ENCODE measurements at places on chromosomes 7 and 10.

DNA sequence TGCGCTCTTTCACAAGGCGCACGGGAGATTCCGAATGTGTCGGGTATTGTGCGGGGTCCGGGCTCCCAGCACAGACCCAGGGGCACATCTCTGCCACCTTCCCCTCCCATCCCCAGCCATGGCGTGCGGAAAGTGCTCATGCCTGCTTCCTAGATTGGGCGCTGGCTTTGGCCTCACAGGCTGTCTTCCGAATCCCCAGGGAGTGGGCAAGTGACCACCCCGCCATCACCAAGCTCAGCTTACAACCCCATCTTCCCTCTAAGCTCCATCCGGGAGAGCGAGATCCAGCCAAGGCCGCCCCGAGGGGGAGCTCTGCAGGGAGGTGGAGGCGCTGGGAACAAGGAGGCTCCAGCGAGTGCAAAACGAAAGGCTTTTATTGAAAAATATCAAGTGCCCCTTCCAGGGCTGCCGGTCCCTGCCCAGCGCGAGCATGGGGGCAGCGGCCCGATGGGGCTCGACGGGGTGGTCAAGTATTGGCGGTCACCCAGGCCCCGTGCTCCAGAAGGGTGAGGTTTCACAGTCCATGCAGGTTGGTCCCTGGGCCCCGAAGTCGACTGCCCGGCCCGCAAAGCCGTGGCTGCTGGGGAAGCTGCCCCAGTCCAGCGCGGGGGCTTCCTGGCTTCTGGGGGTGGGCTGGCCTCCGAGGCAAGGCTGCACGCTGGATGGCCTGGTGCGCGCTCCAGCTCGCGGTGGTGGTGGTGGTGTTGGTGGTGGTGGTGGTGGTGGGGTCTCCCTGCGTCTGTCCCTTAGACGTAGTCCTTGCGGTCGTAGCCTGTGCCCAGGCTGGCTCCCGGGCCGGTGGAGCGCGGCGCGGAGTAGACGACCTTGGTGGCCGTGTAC lies 1.2 kb downstream of the CLDN3 start:
- no peak for DNase-seq

DNA sequence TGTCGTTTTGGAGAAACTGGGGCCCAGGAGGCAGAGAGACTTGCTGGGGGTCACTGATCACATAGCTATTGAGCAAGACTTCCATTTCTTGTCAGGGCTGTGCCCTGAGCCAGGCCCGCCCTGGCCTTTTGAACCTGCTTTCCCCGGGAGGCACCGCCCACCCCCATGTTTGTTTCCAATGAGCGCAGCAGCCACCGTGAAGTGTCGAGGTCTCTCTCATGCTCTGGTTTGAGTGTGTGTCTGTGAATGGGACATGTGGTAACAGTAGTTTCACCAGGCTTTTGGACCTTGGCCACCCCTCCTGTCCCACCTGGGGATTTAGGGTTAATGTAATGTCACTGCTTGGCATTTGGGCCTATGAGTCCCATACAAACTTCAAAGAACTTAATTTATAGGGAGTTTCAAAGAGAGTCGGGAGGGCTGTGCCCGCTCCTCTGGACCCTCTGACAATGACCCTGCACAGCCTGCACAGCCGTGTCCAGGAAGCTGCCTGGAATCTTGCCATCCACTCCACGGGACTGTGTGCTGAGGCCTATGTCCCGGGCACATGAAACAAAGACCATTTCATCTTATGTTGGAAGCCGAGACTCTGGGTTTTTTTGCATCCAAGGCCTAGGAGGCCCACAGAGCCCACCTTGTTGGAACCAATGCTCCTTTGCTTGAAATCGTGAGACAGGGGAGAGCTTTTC lies 6.3 kb downstream of the PRF1 start:
- DNase-seq = no peak

- DNase-seq = no peak
Measured at GRCh38 chr7:152647009-152647408, 28.9 kb downstream of the XRCC2 start.

- no peak for DNase-seq
Measured at GRCh38 chr7:127798023-127798422, 146.0 kb downstream of the SND1 start.

- no peak for DNase-seq
Measured at GRCh38 chr10:110923856-110924493, 4.6 kb downstream of the SHOC2 start.

- peak; percentile 64 for DNase-seq
Measured at GRCh38 chr7:46576950-46577349, 655.9 kb upstream of the IGFBP3 start.

GRCh38 chr7:41808541-41808940 lies 105.7 kb upstream of the INHBA start:
- DNase-seq = no peak

GRCh38 chr10:43957267-43958070 lies 308.8 kb upstream of the ZNF32 start:
- DNase-seq = no peak

- no peak for DNase-seq
Measured at GRCh38 chr7:98879198-98879978, 1.1 kb downstream of the TRRAP start.

DNA sequence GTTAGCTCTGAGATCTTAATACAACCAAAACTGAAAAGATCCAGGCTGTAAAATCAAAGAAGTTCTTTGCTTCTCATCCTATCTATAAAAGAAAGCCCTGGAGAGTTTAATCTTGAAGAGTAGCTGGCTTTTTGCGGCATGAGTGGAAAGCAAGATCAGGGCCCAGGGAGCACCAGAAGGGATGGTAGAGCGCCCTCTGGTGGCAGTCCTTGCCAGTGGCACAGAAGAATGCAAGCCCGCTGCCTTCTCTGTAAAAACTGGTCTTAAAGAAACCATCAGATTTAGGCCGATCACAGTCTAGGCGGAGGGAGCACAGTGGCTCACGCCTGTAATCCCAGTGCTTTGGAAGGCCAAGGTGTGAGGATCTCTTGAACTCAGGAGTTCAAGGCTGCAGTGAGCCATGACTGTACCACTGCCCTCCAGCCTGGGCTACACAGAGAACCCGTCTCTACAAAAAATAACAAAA lies 35.6 kb downstream of the CPN1 start:
- peak; percentile 63 for DNase-seq

- DNase-seq = no peak
Measured at GRCh38 chr7:120185940-120186682, 86.9 kb upstream of the KCND2 start.

GRCh38 chr7:144738708-144739314 lies 97.0 kb downstream of the TPK1 start:
- no peak for DNase-seq

DNA sequence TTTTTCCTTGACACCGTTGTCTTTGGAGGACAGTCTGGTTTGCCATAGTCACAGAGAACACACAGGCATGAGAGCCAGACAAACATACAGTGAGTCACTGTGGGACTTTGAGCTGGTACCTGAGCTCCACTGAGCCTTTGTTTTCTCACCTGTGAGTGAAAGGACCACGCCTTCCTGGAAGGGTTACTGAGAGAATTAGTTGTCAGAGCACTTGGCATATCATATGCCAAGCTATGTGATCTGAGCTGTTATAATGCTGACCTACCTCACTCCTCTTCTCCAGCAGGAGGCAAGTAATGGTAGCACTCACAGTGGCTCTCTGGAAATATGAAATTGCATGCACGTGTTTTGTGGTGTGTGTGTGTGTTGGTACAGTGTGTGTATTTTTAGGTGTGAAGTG lies 59.7 kb downstream of the CXCL12 start:
- DNase-seq = no peak

DNA sequence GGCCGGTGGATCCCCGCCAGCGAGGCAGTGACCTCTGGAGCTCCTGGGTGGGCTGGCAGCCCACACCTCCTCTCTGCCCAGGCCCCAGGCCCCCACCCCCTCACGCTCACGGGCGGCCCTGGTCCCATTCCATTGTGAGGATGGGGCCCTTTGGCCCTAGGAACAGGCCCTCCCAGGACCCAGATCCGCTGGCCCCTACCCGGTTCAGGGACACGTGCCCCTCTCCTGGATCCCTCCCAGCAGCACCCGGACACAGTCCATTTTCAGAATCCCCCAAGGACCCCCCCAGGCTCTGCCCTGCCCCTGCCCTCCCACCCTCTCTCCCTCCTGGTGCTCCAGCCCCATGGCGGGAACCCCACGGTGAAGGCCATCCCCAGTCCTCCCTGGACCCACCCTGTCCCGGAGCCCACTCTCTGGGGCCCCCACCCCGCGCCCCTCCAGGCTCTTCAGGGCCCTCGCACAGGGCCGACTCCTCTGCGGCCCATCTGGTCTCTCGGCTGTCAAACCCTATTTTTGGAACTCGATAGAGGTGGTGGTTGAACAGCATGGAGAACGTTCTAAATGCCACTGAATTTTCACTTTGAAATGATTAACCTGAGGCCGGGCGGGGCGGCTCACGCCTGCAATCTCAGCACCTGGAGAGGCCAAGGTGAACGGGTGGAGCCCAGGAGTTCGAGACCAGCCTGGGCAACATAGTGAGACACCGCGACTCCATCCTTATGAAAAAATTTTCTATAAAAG lies 8.1 kb downstream of the ADAP1 start:
- no peak for DNase-seq

GRCh38 chr10:88431103-88431502 lies 152.0 kb downstream of the RNLS start:
- no peak for DNase-seq

DNA sequence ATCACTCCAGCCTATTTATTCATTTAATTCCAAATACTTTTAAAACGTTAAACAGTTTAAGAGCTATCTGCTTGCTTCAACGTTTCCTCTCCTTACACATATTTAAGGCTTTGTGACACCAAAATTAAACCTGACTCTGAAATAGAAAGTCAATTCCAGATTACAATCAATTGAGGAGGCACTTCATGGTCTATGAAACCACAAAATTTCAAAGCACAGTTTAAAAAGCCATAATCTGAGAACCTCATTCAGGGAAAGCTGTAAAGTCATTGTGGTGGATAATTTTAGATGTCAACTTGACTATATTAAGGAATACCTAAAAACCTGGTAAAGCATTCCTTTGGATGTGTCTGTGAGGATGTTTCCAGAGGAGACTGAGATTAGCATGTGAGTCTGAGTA lies 6.2 kb downstream of the SNX13 start:
- DNase-seq = no peak

- no peak for DNase-seq
Measured at GRCh38 chr10:121217331-121217730, 366.2 kb downstream of the WDR11 start.

- no peak for DNase-seq
Measured at GRCh38 chr7:43583424-43584194, 701 bp downstream of the STK17A start.

DNA sequence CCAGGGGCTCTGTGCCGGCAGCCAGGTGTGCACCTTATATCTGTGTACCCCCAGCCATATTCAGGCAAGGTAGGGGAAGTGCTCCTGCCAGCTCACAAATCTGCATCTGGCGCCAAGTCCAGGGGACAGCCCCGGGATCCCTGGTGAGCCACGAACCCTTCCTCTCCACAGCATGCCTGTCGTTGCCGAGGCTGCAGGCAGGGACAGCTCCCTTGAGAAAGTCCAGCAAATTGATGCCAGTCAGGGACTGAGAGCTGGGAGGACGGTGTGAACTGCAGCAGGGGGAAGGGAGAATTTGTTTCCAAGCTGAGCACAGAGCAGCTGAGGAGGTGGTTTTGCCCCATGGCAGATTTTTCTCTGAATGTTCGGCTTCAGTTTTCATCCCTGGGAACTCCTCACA lies 919 bp downstream of the PLA2G12B start:
- no peak for DNase-seq

- DNase-seq = no peak
Measured at GRCh38 chr10:31520986-31521831, 202.2 kb downstream of the ZEB1 start.

GRCh38 chr10:3622845-3623621 lies 162.0 kb downstream of the KLF6 start:
- DNase-seq = peak; percentile 4

GRCh38 chr7:96346293-96346953 lies 24.5 kb upstream of the SLC25A13 start:
- DNase-seq = no peak

GRCh38 chr10:8380833-8381496 lies 326.5 kb downstream of the GATA3 start:
- DNase-seq = no peak

DNA sequence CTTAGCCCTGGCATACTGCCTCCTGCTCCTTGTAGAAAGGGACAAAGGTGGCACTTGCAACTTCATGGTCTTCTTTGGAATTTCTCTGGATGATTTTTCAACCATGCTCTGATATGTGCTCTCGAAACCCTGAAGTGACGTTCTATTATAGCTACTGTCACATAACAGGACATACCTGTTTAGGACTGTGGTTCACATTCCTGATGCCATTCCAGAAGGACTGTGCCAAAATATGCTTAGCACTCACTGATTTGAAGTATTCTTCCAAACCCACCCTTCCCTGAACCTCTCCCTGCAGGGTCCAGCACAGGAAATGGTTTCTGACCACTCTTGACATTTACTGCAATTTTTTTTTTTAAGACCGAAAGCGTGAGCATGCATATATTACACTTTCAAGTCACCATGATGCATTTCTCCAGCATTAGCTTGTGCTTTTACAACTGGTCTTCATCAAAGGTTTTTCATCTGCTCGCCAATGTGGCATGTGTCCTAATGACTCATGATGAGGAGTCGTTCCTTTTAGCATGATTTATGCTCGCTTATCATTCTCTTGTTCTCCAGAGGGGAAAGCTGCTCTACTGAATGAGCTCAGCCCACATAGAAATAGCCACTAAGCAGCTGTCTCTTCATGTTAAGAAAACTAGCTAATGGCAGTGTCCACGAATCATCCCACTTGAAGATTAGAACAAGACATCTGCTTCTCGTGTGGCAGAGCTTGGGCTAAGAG lies 135.2 kb downstream of the ADAM12 start:
- peak; percentile 97 for DNase-seq

DNA sequence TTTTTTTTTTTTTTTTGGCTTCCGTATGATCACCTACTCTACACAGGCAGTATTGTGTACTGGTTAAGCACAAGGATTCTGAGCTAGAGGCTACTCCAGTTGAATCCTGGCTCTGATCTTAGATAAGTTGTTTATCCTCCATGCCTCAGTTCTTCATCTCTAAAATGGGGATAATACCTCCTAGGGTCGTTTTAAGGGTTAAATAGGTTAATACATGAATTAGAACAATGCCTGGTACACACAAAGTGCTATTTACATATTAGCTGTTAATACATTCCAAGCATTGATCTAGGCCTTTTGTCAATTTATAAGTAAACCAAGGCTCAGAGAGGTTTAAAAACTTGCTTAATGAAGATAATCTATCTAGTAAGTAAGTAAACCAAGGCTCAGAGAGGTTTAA lies 59.0 kb downstream of the ST7 start:
- DNase-seq = no peak

DNA sequence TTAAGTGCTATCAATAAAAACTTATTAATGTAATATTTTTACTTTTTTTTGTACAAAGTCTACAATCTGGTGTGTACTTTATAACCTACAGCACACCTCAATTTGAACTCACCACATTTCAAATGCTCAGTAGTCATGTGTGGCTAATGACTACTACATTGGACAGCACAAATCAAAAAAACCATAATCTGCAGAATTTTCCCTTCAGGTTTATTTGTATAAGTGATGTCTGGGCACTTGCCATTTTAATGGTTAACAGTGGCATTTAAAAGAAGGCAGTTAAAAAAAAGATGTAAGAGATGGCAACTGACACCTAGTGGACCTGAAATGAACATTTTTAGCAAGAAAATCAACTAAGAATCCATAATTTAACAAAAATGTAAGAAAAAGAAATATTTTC lies 124.6 kb upstream of the NRBF2 start:
- no peak for DNase-seq

Measured in HS-5 (cell line).